Small intestine (tissue), 16 donors: ENCODE measurements at places on chromosomes 7 and 10.

DNA sequence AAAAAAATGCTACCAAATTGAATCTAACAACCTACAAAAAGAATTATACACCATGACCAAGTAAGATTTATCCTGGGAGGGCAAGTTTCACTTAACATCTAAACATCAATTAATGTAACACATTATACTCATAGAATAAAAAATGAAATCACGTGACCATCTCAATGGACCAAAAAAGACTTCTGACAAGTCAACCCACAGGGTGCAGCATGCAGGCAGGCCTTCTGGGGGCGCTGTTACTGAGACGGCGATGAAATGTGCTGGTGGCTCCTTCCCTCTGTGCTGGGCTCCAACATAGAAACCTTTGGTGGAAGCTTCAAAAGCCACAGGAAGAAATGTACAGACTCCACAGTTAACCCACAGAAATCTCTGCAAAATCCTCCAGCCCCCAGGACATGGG is 103.1 kb downstream of the INHBA start:
- no peak for DNase-seq

GRCh38 chr10:104750291-104750690 is 109.2 kb downstream of the SORCS3 start:
- no peak for DNase-seq

DNA sequence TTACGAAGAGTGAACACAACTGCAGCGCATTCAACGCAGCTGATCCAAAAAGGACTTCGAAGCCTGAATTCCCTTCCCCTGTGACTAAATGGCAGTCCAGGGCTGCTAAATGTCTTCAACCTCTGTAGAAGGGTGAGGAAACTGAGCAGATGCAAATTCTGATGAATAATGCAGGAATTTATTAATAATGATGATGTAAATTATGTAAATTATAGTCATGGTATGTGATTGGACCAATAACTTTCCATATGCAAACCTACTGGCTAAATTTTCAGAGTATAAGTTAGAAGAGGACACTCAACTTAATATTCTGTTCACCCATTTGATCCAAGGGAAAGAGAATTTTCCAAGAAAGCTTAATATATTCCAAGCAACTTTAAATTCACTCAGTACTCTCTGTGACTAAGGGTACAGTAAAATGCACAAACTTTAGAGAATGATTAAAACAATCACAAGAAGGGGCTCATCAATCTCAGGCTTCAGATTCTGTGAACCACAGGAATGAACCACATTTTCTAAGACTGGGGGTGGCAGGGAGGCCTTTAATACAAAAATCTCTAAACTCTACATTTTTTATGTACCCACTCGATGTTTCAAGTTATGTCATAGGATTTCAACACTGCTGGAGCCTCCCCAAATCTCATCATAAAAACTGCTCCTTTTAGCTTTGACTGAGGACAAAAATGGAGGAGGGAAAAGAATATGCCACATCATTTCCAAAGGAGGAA is 3.5 kb downstream of the FGFR2 start:
- DNase-seq, result no peak

DNA sequence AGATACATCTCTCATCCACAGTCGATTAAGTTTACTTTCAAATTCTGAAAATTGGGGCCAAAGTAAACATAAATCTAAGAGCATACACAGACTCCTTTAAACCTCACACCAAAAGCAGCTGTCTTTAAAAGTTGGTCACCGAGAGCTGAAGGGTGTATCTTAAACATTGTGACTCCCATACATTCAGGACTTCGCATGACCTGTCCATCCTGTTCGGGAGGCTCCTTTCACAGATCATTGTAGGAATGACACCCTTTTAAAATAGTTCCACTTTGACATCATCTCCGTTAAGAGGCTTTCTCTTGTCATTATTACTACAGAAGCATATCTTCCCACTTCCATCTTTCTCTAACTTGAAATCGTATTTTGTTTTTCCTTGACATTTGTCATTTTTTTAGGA is 440.0 kb downstream of the DNAJB9 start:
- no peak for DNase-seq

DNA sequence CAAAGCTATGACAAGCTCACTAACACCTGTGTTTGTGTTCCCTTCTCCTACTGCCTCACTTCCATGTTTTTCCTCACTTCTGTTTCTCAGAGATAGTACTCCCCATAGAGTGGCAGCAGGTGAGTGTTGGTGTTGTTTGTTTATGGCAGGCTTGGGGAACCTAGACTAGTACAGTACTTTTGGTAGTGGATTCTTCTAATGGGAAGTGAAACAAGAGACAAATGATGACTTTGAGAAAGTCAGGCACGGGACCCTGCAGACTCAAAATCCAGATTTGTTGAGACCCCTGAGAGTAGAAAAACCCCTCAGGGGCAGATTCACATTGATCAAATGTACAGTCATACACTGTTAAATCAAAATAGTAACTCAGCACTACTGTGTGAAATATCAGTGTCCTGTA is 6.4 kb upstream of the CFAP69 start:
- DNase-seq, result no peak
